Breast epithelium (tissue), 4 donors: ENCODE measurements at places on chromosomes 13 and 19.

GRCh38 chr19:8110931-8111330 is 38.5 kb downstream of the FBN3 start:
- no peak overlapping the region for H3K4me3 ChIP-seq
- no peaks in the 10 kb centered on the region for H3K36me3 ChIP-seq

DNA sequence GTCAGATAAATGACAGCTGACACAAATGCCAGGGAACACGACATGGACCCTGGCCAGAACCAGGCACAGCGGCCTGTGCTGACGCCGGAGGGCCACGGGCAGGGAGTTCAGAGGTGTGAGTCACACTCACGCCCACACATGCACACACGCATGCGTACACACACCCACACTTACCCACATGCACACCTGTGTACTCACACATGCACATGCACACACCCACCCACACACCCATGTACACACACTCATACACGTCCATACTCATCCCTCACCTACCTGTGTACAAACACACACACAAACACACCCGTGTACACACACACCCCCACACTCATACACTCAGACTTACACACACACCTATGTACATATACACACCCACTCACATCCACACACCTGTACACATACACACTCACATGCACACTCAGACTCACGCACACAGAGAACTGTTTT is 40.4 kb downstream of the MLLT1 start:
- peak; percentile 48 for DNase-seq
- H3K27ac ChIP-seq = peak overlapping the region; percentile 81
- no peaks in the 10 kb centered on the region for H3K27me3 ChIP-seq
- no peaks in the 10 kb centered on the region for H3K36me3 ChIP-seq

- no peak overlapping the region for H3K4me3 ChIP-seq
- H3K27me3 ChIP-seq = no peaks in the 10 kb centered on the region
- no peak overlapping the region for H3K27ac ChIP-seq
- no peaks in the 10 kb centered on the region for H3K36me3 ChIP-seq
- H3K4me1 ChIP-seq = no peaks in the 10 kb centered on the region
These were observed 38.3 kb downstream of the GPC6 start for GRCh38 chr13:93264876-93265275.

DNA sequence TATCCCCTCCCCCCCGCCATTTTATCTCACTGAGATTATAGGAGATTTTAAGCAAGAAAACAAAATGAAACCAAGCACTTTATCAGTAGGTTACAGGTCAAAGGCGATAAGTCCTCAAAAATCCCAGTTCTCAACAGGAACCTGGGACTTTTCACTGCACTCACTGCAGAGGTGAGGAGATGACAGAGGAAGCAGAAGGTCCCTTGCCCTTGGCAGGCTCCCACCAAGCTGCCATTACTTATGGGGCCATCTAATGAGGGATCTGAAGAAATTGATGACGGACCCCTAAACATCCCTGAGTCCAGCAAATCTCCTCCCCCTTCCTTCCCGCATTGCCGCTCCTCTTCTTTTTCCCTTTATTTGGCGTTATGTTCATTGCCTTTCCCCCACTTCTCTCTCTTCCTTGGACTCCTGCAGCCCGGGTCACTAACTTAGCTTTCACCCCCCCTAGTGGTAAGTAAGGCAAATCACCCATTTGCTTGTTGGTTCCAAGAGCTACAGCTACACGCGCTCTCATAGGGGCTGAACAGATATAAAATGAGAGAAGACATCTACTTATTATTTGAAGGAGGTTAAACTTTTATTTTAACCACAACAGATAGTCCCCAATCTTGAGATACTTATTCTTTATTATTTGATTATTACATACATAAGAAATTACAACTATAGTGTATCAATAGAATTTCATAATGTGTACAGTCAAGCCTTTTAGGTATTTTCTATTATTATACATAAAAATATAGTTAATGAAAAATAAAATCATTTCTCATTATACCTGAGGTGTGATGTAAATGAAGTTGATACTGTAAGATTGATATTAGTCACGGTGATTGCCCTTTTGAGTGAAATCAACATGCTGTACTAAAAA is 52.0 kb upstream of the ARGLU1 start:
- no peak for DNase-seq
- no peak overlapping the region for H3K4me3 ChIP-seq
- no peak overlapping the region for H3K27ac ChIP-seq
- H3K36me3 ChIP-seq = no peaks in the 10 kb centered on the region
- H3K4me1 ChIP-seq = no peaks in the 10 kb centered on the region
- H3K27me3 ChIP-seq = no peaks in the 10 kb centered on the region

- no peaks in the 10 kb centered on the region for H3K4me1 ChIP-seq
- DNase-seq = no peak
- no peak overlapping the region for H3K27ac ChIP-seq
- H3K4me3 ChIP-seq = no peak overlapping the region
- H3K27me3 ChIP-seq = no peaks in the 10 kb centered on the region
These were observed 518.0 kb upstream of the SGCG start for GRCh38 chr13:22662771-22663170.

- no peaks in the 10 kb centered on the region for H3K36me3 ChIP-seq
- DNase-seq = no peak
- no peak overlapping the region for H3K27ac ChIP-seq
- peak overlapping the region; percentile 56 for H3K4me3 ChIP-seq
- no peaks in the 10 kb centered on the region for H3K27me3 ChIP-seq
- H3K4me1 ChIP-seq = no peaks in the 10 kb centered on the region
These were observed 174.6 kb downstream of the ITGBL1 start for GRCh38 chr13:101626925-101627555.

DNA sequence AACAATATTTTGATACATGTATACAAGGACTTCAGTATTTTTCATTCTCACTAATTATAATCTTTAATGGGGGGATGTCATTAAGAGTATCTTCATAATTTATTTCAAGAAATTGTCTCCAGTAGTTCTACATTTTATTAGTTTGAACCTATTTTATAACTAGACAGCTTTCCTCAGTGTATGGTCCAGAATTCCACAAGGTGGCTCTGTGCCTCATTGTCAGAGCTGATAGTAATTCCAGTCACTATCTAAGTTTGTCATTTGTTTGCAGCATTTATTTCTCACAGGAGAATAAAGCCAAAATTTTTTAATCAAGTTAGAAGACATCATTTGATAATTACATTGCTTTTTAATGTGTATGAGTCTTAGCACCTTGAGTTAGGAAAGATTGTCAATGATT is 1633.0 kb upstream of the PCDH20 start:
- DNase-seq = no peak
- H3K4me1 ChIP-seq = no peaks in the 10 kb centered on the region

- no peaks in the 10 kb centered on the region for H3K27me3 ChIP-seq
- no peak for DNase-seq
- H3K4me1 ChIP-seq = no peaks in the 10 kb centered on the region
- H3K4me3 ChIP-seq = no peak overlapping the region
These were observed 442.3 kb downstream of the TUBA3C start for GRCh38 chr13:18739310-18739709.

DNA sequence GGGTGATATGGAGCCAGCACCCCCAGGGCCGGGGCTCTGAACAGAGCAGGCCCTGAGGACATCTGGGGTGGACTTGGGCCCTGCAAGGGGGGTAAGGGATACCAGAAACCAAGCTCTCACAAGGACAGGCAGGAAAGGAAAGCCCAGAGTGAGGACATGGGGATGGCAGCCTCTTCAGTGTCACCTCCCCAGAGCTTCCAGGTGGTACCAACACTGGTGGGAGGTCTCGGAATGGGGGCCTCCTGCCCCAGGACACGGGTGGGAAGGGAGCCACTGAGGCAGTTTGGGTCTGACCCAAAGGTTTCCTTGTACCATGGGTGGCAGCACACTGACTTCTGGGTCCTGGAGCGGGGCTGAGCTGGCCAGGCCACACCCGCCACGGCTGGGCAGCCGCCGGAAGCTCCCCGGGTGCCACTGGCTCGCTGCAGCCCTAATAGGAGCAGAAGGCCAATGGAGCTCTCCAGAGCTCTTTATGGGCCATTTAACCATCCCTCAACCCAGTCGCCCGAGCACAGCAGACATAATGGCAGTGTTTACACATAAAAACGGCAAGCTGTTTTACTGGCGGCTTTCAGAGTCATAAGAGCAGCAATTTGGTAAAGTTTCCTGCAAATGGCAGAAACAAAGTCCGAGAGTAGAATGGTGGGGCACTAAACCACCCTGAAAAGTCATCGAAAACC is 59.3 kb downstream of the PEPD start:
- H3K4me3 ChIP-seq = no peak overlapping the region
- no peaks in the 10 kb centered on the region for H3K27me3 ChIP-seq
- DNase-seq = peak; percentile 40
- H3K36me3 ChIP-seq = no peaks in the 10 kb centered on the region

DNA sequence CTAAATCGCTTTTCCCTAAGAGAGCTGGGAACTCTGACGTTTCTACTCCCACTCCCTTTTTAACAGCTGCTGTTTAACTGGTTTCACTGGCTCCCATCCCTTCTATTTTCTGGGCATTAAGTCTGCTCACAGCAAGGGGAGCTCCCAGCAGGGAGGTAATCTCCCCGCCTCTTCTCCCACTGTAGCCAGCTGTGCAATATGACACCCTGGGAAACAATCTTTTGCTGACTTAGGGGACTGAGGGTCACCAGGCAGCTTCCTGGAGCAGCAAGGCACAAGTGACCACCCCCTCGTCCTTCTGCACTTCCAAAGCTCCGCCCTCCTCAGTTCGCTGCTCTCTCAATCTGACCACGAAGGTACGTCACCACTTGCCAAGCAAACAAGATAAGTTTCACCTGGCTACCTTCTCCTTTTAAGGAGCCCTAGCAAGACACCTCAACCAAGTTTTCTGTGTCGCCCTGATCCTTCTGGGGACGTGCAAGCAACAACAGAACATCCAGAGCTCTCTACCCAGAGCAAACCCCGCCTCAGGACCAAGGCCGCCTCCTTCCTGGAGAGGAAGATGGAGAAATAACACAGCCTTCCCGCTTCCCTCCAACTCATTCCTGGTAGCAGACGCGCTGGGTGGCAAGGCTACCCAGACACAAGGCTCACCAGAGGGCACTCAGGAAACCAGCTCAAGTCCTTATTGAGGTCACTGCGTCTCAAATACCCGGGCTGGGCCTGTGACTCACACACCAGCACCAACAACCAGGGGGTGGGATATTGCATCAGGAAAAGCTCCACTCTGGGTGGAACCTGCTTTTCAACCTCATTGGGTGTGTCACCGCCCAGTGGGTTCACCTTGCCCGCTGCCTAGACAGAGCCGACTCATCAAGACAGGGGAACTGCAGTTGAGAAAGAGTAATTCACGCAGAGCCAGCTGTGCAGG is 92.4 kb downstream of the STK24 start:
- H3K27me3 ChIP-seq = no peaks in the 10 kb centered on the region
- peaks cover 23% of the 10 kb centered on the region for H3K4me1 ChIP-seq
- H3K36me3 ChIP-seq = no peaks in the 10 kb centered on the region

DNA sequence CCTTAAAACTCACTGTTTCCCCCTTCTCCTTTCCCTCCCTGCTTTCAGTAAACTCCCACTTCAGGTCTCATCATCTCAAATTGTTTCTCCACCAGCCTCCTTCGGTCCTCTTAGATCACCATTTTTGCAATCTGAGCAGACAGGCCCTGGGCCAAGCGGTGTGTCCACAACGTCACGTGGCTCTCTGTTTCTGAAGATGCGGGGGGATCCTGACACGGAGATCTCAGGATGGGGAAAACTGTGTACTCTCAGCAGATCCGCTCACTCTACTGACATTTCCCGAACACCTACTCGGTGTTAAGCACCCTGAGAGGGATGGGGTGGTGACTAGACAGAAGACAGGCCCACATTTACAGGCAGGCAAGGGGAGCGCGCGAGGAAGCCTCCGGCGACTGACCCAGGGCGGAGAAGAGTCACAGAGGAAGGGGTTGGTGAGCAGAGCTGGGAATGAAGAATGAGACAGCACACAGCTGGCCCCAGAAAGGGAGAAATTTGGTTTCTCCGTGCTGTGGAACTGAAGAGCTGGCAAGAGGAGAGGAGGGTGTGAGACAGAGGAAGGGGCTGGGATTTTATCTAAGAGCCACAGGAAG is 38.8 kb downstream of the SERP2 start:
- H3K36me3 ChIP-seq = no peaks in the 10 kb centered on the region
- no peak for DNase-seq
- H3K27me3 ChIP-seq = no peaks in the 10 kb centered on the region

DNA sequence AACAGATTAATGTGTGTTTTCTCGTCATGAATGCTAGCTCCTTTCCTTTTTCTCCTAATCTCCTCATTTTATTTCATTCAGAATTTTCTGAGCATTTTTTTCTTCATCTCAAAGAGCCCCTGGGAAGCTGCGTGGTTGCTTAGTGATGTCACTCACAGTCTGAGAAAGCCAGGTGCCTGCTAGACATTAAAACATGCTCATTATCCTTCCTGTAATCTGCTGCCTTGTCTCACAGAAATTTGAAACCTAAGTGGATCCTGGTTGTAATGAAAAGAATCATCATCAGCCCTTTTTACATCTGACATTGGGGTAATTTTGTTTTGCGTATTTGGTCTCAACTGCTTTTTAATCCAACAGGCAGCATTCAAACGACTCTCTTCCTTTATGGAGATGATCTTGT is 108.2 kb upstream of the RNF113B start:
- no peaks in the 10 kb centered on the region for H3K27me3 ChIP-seq
- no peak for DNase-seq
- H3K27ac ChIP-seq = no peak overlapping the region
- H3K4me3 ChIP-seq = no peak overlapping the region
- H3K4me1 ChIP-seq = no peaks in the 10 kb centered on the region

GRCh38 chr19:38718747-38719543 is 25.3 kb downstream of the CAPN12 start:
- no peak overlapping the region for H3K4me3 ChIP-seq
- peaks cover 24% of the 10 kb centered on the region for H3K4me1 ChIP-seq
- peaks cover 10% of the 10 kb centered on the region for H3K36me3 ChIP-seq
- H3K27ac ChIP-seq = peak overlapping the region; percentile 82

GRCh38 chr13:89763005-89763404 is 1584.5 kb upstream of the MIR17HG start:
- no peaks in the 10 kb centered on the region for H3K36me3 ChIP-seq
- DNase-seq = no peak
- H3K27ac ChIP-seq = no peak overlapping the region
- no peaks in the 10 kb centered on the region for H3K27me3 ChIP-seq

DNA sequence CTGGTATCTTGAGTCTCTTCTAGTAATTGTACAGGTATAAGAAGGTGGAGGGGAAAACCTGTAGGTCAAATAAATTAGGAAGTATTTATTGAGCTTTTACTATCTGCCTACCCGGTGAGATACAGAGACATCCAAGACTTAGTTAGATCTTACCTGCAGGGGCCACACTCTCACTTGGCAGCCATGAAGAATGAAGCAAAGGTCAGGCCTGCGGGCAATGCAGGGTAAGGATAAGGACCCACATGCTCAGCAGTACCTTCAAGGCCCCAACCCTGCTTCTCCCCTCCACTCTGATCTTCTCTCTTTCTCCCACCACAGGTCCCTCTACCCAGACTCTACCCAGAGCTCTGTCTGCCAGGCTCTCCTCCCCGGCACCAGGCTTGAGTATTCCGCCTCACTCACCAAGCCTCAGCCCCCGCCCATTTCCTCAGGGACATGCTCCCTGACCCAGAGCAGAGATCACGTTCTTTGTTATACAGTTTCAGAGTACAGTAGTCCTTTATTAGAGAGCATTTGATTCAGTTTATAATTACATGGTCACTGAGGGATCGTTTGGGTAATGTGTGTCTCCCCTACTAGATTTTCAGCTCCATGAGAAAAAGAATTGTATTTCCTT is 18.9 kb upstream of the CLDN10 start:
- H3K27me3 ChIP-seq = peaks cover 4% of the 10 kb centered on the region
- no peak overlapping the region for H3K27ac ChIP-seq
- no peak for DNase-seq
- no peaks in the 10 kb centered on the region for H3K36me3 ChIP-seq
- no peaks in the 10 kb centered on the region for H3K4me1 ChIP-seq
- no peak overlapping the region for H3K4me3 ChIP-seq
